ENCODE measurements at places on chromosomes 12 and 14.

DNA sequence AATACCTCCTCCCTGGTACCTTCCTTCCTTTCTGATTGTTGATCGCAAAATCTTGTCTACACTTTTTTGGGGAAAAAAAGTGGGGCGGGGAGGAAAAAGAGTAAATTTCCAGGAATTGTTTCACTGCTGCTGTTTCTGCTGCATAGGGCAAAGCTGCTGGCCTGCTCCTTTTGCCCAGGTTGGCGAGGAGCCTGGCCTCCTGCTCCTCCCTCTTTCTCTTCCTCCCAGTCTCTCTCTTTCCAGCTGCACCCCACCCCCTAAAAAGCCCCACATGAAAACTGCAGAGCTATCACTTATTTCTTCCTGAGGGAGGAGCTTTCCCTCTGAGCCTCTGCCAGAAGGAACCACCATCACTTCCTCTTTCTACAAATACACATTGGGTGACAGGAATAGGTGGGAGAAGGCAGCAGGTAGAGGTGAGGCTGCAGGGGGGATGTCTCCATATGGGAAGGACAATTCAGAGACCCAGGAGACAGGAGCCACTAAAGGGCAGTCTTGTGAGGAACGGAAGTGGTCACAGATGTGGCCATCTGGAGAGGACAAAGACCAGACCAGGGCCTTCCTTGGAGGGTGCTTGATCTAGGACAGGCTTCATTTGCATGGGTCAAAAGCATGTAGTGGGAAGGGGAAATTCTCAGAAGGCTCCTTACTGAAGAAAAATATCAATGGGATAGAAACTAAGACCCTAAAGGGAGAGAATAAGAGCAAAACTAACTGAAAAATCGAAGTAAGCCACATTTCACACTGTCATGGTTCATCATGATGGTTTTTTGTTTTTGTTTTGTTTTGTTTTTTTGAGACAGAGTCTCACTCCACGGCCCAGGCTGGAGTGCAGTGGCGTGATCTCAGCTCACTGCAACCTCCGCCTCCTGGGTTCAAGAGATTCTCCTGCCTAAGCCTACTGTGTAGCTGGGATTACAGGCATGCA is 14.8 kb downstream of the ZBTB39 start:
- no peak for DNase-seq

DNA sequence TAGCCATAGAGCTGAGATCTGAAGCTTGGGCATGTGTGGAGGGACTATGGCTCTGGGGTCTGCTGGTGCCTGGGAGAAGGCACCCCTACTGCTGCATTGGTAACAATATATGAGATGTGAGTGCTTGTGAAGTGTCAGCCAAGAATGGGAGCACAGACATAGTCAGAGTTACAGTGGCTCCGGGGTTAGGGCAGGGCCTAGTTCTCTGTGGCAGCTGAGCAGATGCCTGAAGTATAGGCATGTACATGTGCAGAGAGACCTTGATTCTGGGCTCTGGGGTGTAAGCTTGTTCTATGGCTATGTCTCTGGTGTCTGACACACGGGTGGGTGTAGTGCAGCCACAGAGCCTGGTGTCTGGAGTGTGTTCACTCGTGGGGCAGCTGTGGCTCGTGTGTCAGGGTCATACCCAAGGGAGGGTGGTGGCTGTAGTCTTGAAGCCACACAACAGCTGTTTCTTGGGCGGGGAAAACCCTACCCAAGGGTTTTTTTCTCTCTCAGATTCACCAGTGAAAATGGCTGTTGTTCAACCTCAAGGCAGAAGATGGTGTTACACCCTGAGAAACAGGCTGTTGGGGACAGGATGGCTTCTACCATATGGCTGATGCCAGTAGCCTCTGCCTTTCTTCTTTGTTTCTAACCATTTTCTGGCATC is 11.9 kb upstream of the TCL1A start:
- no peak for DNase-seq

DNA sequence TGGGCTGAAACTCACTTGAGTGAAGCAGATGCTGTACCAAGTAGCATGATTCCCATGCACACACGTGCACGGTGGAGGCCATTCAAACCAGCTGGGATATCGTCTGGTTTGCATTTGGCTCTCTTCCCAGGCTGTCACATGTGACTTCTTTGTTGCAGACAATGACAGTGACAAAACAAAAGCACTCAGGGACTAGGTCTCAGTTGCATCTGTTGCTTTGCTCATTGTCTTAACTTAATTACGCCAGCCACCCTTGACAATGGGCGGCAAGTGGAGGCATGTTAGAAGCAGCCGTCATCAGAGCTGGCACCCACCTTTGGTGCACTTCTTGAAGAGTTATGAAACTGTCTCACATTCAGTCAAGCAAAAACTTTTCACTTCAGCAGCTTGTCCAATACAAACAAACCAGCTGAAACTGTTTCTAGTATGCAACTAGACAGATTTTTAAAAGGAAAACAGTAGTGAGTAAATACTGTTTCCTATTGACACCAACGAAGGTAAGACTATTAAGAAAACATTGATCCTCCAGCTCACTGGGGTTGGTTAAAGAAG is 74.3 kb downstream of the IGF1 start:
- no peak for DNase-seq

- DNase-seq: no peak
Measured at GRCh38 chr12:2076196-2076570, 23.4 kb downstream of the CACNA1C start.

- no peak for DNase-seq
Measured at GRCh38 chr14:63276492-63277342, 42.0 kb downstream of the GPHB5 start.

- DNase-seq: no peak
Measured at GRCh38 chr12:100450735-100451134, 22.9 kb upstream of the NR1H4 start.

GRCh38 chr14:80906946-80907345 is 34.6 kb downstream of the CEP128 start:
- no peak for DNase-seq

Measured in activated naive CD4-positive, alpha-beta T cell treated with anti-CD3 and anti-CD28 coated beads for 36 hours (primary cell).